ENCODE measurements at places on chromosomes 12 and 14.
A peak's percentile ranks its signal among the peaks of the same experiment; 100 is the strongest.

DNA sequence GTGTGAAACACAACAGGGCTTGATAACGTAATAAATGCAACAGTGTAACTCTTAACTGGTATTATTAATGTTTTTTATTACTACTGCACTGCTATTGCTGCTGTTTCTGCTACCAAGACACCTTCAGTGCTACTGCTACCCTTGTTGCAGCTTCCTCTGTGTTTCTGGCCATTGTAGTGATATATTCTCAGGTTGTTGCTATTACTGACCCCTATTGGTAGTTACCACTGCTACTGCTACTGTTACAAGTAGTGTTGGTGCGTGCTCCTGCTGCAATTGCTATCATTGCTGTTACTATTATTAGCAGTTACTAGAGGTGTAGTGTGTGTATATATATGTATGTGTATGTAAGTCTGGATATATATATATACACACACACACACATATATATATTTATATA is 87.2 kb upstream of the PTPRB start:
- DNase-seq, result no peak

- DNase-seq, result no peak
Measured at GRCh38 chr12:38954238-38954873, 49.0 kb upstream of the CPNE8 start.

GRCh38 chr12:80829767-80830166 is 108.0 kb downstream of the LIN7A start:
- DNase-seq, result no peak

GRCh38 chr12:62005615-62006014 is 254.6 kb upstream of the USP15 start:
- no peak for DNase-seq

- no peak for DNase-seq
Measured at GRCh38 chr14:92658684-92659083, 89.7 kb downstream of the LGMN start.

GRCh38 chr12:46452061-46452615 is 79.6 kb upstream of the SLC38A2 start:
- no peak for DNase-seq

GRCh38 chr14:90805662-90806540 is 10.3 kb downstream of the TTC7B start:
- DNase-seq, result no peak

- no peak for DNase-seq
Measured at GRCh38 chr12:38907201-38907923, 2.0 kb upstream of the CPNE8 start.

DNA sequence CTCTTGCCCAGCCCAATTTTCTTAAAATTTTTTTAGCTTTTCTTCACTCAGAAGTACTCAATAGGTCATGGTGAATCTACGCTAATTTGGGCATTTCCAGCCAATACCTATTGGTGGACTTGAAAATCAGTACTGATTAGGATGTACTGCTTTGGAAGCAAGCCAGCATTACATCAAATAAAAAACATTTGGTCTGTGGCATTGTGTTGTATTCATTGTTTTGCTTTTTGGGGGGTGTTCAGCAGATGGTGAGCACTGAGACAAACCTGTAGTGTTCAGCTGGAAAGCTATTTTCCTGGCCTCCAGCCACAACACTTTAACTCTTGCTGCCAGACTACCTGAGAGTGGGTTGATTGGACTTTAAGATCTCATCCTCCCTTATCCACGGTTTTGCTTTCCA is 4.0 kb downstream of the MAPKAPK5 start:
- DNase-seq, result no peak

DNA sequence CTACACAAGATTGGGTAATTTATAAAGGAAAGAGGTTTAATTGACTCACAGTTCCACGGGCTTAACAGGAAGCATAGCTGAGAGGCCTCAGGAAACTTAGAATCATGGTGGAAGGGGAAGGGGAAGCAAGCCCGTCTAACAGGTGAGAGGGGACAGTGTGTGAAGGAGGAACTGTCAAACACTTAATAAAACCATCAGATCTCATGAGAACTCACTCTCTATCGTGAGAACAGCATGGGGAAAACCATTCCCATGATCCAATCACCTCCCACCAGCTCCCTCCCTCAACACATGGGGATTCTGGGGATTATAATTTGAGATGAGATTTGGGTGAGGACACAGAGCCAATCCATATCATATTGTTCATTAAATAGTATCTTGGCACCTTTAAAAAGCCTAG is 56.1 kb downstream of the EPS8 start:
- no peak for DNase-seq

DNA sequence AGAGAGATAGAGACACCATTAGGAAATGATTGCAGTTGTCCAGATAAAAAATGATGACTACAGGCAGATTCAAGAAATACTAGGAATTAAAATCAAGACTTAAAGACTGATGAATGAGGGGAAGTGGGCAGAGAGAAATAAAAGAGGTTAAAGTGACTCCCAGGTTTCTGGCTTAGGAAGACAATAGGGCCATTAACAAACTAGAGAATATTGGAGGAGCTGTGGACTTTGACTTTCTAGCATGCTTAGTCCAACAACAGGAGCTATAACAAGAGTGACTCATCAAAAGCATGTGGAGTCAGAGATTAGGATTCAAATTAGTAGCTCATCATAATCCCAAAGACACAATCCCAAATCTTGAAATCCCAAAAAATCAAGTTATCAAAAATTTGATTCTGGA is 101.5 kb downstream of the BMP4 start:
- DNase-seq, result no peak

DNA sequence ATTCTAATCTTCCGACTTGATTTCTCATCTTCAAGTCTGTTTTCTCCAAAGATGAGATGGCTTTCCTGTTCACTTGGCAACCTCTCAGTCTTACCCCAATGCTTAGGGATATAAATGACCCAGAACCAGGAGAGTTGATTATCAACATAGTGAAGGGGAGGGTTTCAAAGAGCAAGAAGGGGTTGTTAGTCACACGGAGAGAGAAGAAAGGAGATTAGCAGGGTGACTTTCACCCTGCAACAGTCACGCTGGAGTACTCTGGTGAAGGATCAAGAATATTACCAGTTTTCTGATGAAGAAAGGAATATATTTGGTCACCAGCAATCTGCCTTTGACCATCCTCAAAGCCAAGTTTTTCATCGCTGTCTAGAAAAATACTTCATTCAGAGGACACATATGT is at the start of gene TMEM52B:
TSS of gene TMEM52B (plus strand) at position 212 of the 400 bp plus-strand sequence. CDS start 543 bp downstream, outside the sequence.
- no peak for DNase-seq

- no peak for DNase-seq
Measured at GRCh38 chr14:68927089-68927488, 52.0 kb downstream of the ACTN1 start.

- DNase-seq, result no peak
Measured at GRCh38 chr14:74572726-74573301, 39.2 kb downstream of the LTBP2 start.

- DNase-seq, result no peak
Measured at GRCh38 chr12:125202421-125202820, 137.2 kb downstream of the AACS start.

DNA sequence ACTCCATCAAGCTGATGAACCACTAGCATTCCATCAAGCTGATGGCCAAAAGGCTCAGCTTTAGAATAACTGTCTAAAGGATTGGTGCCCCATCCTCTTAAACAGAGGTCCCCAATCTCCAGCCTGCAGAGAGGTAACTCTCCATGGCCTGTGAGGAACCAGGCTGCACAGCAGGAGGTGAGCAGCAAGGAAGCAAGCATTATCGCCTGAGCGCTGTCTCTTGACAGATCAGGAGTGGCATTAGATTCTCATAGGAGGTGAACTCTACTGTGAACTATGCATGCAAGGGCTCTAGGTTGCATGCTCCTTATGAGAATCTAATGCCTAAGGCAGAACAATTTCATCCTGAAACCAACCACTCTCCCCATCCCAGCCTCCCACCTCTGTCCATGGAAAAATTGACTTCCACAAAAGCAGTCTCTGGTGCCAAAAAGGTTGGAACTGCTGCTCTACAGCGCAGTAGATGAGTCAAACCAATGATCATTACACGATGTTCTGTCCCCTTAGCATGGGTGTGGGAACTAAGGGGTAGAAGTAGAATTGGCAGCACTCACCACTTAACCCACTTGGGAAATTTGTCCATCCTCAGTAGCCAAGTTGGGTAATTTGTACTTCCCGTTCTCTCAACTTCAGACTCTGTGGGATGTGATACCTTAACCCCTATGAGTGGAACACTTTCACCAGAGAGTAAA is 66.9 kb downstream of the ANKS1B start:
- DNase-seq, result peak; percentile 36

- no peak for DNase-seq
Measured at GRCh38 chr12:661720-662486, 1.3 kb downstream of the NINJ2 start.

DNA sequence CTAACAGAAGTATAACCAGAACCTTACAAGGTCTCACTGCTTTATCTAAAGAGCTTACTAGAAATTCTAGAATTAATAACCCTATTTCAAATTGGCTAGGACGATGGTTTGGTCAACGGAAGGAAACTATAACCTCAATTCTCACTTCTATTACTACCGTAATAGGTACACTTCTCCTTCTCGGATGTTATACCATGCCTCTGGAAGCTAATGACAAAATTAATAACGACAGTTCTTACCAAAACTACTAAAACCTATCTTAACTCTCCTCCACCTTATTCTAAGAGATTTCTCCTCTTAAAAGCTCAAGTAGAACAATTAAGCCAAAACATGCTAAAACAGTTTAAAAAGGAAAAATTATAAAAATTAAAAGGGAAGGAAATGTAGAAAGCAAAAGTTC is 23.7 kb upstream of the UBC start:
- no peak for DNase-seq

DNA sequence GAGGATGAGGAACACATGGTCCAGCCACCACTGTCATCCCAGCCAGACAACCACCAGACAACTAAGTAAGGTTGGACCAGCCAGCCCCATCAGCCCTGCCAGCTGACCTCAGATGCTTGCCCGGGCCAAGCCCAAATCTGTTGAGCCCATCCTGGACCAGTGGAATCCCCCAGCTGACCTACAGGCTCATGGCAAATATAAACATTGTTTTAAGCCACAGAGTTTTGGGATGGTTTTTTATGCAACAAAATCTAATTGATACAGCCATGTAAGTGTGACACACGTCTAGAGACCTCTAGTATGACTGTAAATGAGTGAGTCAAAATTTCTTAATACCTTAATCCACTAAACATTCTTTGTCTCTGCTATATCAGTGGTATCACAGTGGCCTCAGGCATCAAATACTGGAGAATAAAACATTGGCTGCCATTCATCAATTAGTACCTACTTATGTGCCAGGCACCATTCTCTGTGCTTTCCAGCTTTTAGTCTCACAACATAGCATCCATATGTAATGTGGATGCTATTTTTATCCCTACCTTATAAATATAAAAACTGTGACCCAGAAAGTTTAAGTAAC is 24.2 kb upstream of the NT5DC3 start:
- DNase-seq, result no peak

GRCh38 chr12:12837025-12837812 is 24.1 kb downstream of the DDX47 start:
- peak; percentile 81 for DNase-seq

GRCh38 chr12:14696265-14696741 is at the start of gene GUCY2C:
TSS of gene GUCY2C (minus strand) at chr12:14696599. CDS start at chr12:14696448, 151 bp downstream.
- DNase-seq, result no peak

DNA sequence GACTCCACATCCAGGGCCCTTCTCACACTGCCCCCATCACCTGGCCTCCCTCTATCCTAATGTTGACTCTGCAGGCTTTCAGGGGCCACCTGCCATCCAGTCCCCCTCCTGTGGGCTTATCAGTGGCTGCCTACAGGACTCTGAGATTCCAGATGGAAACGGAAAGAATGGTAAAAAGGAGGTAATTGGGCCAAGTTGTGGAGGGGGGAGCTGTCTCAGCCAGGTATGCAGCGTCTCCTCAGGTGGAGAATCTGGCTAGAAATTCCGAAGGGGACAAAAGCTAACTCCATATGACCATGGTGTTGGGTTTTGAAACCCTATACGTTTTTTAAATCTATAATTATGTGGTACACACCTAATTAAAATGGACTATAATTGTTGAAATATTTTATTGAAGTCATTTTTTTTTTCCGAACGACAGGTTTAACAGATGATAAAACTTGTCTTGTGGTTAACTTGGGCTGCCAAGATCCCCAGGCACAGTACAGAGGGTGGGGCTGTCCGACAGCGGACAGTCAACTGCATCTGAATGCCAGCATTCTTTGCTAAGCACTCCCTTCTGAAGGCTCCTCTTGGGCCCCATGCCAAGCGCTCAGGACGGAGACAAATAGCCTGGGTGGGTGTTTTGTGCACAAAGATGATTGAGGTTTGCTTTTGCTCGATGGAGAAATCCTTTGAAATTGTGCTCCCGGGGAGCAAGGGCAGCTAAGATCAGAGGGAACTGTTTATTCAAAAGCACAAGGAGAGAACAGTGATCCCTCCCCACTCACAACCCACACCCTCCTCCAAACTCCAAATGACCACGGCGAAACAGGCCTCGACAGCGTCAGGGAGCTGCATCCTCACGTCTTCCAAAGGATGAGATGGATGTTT is 365.6 kb downstream of the BCL11B start:
- no peak for DNase-seq

GRCh38 chr14:103534576-103535061 is 5.6 kb downstream of the TRMT61A start:
- no peak for DNase-seq

DNA sequence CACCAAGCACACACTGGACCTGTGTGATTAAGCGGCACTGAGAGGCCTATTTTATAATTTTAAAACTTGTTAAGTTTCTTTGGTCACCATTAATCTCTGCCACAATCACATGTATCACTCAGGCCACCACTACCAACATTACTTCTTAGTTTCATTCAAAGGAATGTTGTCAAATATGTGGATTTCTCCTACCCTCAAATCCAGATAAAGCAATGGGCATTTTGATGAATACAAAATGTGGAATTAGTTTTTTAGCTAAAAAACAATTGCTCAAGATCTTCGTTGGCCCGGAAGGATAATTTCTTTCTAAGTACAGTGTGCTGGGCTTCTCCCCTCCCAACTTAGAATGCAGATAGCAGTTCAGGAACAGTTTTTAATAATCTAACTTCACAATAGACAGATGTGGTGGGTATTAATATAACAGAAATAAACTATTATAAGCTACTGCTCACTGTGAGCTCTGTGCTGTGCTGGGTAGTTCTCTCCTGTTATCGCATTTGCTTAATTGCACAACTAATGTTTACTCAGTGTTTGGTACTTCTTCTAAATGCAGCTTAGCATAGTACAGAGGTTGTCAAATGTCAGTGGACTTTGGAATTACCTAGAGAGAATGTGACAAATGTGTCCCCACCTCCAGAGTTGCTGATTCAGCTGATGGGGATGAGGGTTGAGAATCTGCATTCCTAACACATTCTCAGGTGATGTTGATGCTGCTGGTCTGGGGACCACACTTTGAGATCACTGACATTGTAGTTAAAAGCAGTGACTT is 266.7 kb upstream of the AMIGO2 start:
- no peak for DNase-seq

- DNase-seq, result no peak
Measured at GRCh38 chr12:43348221-43348620, 203.8 kb downstream of the ADAMTS20 start.

DNA sequence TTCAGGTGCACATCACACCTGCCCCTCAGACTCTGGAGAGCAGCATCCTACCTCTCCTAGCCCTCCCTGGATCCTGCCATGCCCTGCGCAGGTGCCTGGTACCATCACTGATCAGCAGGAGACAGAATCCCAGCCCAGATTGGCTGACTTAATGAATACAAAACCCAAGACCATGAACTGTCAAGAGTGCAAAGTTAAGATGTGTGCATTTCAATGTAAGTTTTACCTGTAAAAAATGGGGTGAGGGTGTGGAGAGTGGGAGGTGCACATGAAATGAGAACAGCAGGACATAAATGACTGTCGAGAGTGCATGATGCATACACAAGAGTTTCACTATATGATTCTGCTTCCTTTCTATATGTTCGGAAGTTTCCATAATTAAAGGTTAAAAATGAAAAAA is 57.9 kb upstream of the GPR68 start:
- DNase-seq, result no peak

GRCh38 chr14:71551291-71551950 is 380.8 kb upstream of the RGS6 start:
- DNase-seq, result peak; percentile 53

Measured in stromal cell of bone marrow (primary cell).